ENCODE measurements at places on chromosomes 6 and 20. TPM values are rescaled to one million over a fixed set of nuclear protein-coding genes. Genes with fewer than 3 reads are reported as not detected.

The NOL4L gene
- 53.6 TPM for total RNA-seq

The RSPH4A gene
- total RNA-seq, result 2.4 TPM

The FOXF2 gene
- total RNA-seq, result not detected

The ABHD12 gene
- total RNA-seq, result 51.6 TPM

The ME1 gene
- total RNA-seq, result 4.4 TPM

The SOX4 gene
- total RNA-seq, result 91.4 TPM

The PKHD1 gene
- total RNA-seq, result 0.25 TPM

The DYNLT2 gene
- 2.8 TPM for total RNA-seq

The SPAG4 gene
- 2.3 TPM for total RNA-seq

The ZFP57 gene
- not detected for total RNA-seq

The CEBPB gene
- 7.8 TPM for total RNA-seq

The BPI gene
- total RNA-seq, result not detected

The NOTCH4 gene
- 6.3 TPM for total RNA-seq

The SLC22A23 gene
- 12.5 TPM for total RNA-seq

Data from neural crest cell (in vitro differentiated cells).